Neural progenitor cell (in vitro differentiated cells): ENCODE measurements at places on chromosomes 4 and X. TPM values are rescaled to one million over a fixed set of nuclear protein-coding genes. Genes with fewer than 3 reads are reported as not detected.

- DNase-seq, result no peak
These were observed 330.3 kb downstream of the PPP4R3C start for GRCh38 chrX:27132862-27133261.

DNA sequence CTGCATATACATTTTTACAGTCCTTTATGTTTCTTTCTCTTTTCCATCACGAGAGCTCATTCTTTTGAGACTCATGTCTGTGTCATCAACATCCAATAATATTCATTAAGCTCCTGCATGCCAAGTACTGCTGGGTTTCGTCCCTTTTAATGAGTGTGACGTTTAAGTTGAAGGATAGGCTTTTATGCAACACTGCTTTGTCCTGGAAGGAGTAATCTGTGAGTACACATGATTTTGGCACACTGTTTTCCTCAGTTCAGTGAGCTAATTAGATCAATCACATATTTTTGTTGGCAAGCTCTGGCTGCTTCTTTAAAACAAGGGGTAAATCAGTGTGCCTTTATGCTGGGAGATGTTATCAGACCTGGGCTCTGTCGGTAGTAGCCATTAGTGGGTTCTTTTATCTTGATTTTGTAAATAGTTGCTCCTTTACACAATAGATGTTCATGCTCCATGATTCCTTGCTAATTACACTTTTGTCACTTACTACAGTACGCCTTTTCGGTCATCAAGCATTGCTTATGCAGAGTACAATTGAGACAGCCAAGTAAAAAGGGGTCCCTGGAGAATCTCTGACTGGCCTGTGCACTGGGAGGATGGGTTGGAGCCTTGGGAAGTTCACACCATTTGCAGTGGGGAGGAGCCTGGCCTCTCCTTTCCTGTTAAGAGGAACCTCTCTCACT lies 132.6 kb downstream of the FHIP1A start:
- peak; percentile 26 for DNase-seq

GRCh38 chr4:186953599-186954260 lies 230.1 kb upstream of the FAT1 start:
- DNase-seq, result no peak

The PCDH7 gene
- 7.9 and 8.1 TPM in 2 replicates for total RNA-seq

The SOX3 gene
- 20.4 and 38.7 TPM in 2 replicates for total RNA-seq

The LRCH2 gene
- total RNA-seq, result 18.1 and 24.9 TPM in 2 replicates
